HEK293T (cell line): ENCODE measurements at places on chromosomes 7 and 10.

DNA sequence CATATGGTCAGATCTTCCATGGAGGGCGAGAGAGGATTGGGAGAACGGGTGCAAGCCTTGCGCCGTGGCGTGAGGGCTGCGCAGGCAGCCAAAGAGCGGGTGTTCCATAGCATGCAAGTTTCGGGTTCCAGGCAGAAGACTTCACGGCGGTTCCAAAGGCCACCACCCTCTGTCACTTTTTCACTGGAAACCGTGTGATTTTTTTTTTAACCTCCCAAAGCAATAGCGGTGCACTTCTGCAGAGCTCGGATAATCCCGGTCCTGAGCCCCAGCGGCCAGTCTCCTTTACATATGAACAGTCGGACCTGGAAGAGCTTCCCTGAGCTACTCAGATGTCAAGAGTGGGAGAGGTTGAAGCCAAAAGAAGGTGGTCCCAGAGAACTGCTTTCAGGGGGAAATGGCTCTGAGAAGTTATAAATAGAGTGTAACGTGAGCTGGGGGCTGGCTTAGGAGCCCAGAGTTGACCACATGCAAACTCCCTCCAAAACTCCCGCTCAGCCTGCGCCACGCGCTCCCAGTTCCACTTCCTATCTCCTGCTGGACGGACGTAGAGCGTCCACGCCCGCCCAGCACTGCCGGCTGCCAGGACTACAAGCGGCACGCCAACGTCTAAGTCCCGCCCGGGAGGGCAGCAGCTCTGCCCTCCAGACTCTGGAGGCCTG lies at the start of gene MEOX2:
Gene MEOX2, minus strand, starts transcription at position 389 of the 662 bp plus-strand sequence. Its CDS starts 281 bp downstream, at position 108.
- no peak for DNase-seq

GRCh38 chr7:102432442-102433218 lies 745 bp upstream of the ORAI2 start:
- no peak for DNase-seq

- no peak for DNase-seq
Observed at GRCh38 chr10:72692994-72693781, 1.2 kb downstream of the MCU start.

DNA sequence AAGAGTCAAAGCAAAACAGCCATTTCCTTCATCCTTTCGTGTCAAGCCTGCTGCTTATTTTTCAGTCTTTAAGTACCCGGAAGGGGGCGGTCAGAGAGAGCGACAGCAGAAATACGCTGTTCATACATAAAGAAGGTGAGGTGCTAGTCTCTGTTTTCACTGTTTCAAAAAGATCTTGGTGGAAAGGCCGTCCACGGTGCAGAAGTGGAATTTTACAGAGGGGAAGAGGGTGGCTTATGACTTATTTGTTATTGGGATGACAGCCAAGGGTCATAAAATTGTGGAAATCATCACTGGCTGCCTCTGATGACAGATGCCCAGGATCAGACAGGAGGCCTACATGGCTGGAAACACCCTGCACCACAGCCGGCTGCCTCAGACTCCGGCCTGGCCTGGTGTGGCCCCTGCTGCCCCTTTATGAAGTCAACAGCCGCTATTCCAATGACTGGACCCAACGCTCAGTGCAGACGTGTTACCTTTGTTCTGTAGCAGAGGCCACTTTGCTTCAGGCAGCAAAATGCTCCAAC lies 57.0 kb downstream of the HIPK2 start:
- DNase-seq = no peak

DNA sequence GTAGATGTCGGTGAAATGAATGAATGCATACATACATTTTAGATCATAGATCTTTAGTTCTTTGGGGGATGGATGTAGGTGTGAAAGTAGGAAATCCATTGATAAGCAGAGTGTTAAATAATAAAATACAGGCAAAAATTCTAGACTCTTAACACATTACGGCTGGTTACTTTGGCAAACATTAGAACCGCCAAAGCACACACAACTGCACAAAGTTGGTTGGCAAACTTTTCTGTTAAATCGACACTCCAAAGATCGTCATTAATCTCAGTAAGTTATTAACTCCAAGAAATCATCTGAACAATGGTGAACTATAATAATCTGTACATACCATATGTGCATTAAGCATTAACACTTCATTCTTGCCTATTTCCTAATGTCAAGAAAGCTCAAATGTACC lies 231.2 kb downstream of the PLXNA4 start:
- DNase-seq = no peak
